ENCODE measurements at places on chromosomes 12 and 14.

- DNase-seq, result no peak
These were observed 87.0 kb downstream of the SRRM4 start for GRCh38 chr12:119068129-119068856.

GRCh38 chr12:21502164-21502496 lies 541 bp downstream of the GOLT1B start:
- DNase-seq, result peak; percentile 30

DNA sequence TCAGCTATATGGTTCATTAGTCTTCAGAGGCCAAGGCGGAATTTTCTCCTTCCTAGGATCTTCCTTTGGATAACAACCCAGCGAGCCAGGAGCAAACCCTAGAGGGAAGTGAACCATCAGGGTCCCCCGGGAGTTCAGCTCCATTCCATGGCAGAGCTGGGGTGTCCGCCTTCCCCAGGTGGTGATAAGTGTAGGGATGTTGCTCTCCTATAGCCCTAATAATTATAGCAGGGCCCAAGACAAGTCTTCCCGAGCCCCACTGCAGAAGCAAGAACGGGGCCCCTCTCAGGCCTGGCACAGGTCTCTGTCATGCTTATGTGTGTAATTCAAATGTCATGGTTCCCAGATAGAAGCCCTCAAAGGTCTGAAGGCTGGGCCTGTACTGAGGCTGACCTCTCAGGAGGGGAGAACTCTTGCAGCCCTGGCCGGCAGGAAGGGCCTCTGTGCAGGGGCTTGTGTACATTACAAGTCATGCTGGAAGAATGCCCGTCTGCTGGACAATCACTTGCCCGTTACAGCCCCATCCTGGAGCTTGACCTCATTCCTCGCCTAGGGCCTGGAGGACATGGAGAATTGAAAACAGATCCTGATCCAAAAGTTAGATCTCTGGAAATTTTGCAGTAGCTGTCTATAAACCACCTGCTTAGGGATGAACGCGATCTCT lies 17.3 kb downstream of the LRTM2 start:
- no peak for DNase-seq

GRCh38 chr14:70023871-70024270 lies 144.7 kb downstream of the SMOC1 start:
- DNase-seq, result no peak
